ENCODE measurements at places on chromosomes 6 and 20.

DNA sequence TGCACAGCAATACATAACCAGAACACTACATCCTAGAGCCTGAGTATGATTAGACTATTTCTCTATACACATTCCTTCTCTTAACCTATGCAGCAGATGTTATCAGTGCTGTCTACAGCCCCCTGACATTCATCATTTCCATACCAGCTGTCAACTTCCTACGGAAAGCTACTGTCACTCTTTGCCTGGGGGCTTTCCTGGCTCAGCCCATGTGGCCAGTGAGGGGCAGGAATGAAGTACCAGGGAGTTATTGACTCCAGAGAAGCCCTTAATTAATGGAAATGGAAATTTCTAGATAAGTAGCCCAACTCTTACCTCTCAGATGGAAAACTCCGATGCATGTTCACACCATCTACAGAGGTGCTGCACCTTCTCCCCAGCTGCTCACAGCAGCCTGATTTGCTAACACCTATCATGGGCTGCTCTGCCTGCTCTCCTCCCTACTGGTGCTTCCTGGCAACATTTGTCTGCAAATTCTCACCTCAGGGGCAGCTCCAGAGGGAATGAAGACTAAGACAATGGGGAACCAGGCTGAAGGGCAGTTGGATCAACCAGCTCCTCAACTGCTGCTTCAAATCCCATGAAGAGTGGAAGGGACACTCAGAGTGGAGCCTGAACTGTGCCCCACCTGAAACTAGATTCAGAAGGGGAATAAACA lies 59.6 kb downstream of the LINC00237 start:
- DNase-seq: no peak

- DNase-seq: peak; percentile 56
Measured at GRCh38 chr20:41232973-41233926, 84.3 kb downstream of the ZHX3 start.

GRCh38 chr6:132872923-132873322 lies 58.6 kb downstream of the RPS12 start:
- no peak for DNase-seq

- DNase-seq: no peak
Measured at GRCh38 chr6:22647719-22648118, 78.4 kb downstream of the HDGFL1 start.

GRCh38 chr6:56314683-56315523 lies 67.5 kb upstream of the COL21A1 start:
- peak; percentile 31 for DNase-seq

DNA sequence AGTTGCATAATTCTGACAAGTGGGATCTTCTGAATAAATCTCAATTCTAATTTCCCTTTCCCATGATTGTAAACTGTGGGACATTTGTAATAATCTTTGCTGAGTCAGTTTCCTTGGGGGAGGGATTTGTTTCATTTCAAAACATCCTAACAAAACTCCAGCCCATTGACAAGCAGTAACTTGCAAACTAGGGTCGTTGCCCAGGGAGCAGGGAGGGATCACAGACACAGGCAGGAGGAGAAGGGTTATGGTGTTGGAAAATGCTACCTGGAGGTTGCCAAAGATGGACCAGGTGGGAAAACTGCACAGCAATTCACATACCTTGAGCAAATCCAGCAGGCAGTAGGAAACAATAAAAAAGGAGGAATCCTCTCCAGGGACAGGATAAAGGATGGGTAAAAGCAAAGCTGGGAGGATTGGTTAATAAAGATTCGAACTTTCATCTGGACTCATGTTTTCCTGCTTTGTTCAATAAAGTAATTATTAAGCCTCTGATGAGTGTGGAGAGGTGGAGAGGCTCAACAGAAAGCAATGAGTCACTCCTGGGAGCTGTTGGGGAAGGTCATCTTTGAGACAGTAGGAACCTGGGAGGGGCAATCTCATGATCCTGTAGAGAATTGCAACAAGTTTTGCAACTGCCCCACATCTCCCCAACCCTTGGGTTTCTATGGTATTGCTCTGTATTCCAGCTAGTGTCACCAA lies 87.3 kb upstream of the AKIRIN2 start:
- DNase-seq: peak; percentile 86

GRCh38 chr20:54255157-54255556 lies 47.3 kb downstream of the PFDN4 start:
- DNase-seq: no peak

DNA sequence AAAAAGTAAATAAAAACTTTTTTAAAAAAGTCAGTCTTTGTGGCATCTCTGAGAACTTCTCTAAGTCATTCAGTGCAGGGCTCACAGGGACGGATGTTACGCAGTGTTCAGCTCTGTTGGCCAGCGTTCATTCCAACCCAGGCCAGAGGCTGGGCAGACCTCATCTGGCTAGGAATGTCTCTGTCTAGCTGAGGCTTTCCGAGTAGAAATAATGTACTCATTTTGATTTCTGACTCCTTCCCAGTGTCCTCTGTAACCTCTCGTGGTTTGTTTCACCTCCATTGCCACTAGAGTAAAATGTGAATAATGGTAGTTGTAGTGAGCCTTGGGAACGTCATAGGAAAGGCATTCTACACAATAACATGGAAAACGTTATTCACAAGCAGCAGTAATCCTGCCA lies 135.1 kb downstream of the TMEM242 start:
- DNase-seq: no peak

- no peak for DNase-seq
Measured at GRCh38 chr20:11091511-11091910, 417.7 kb upstream of the JAG1 start.

- no peak for DNase-seq
Measured at GRCh38 chr6:144944106-144944505, 659.0 kb downstream of the UTRN start.

GRCh38 chr6:106974336-106974998 lies at the start of gene CD24:
CD24 (minus strand) TSS chr6:106974729; CDS start chr6:106974646, 83 bp downstream.
- peak; percentile 4 for DNase-seq

DNA sequence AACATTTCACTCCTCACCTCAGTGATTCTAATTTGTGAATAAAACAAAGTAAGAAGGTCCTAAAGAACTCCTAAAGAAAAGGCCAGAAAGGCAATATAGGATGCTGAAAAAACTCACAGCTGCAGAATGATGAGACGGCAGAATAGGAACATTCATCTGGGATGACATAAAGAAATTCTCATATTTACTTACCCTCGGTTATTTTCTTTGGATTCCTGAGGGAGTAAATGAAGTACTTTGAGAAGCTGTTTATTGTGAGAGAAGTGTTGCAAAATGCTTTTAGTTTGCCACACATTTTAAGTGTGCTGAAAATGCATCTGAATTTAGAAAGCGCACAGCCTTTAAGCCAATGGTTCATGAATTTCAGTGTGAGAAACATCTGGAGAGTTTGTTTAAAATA lies 35.7 kb upstream of the RBL1 start:
- DNase-seq: no peak

- no peak for DNase-seq
Measured at GRCh38 chr6:90412538-90413369, 116.1 kb upstream of the BACH2 start.

DNA sequence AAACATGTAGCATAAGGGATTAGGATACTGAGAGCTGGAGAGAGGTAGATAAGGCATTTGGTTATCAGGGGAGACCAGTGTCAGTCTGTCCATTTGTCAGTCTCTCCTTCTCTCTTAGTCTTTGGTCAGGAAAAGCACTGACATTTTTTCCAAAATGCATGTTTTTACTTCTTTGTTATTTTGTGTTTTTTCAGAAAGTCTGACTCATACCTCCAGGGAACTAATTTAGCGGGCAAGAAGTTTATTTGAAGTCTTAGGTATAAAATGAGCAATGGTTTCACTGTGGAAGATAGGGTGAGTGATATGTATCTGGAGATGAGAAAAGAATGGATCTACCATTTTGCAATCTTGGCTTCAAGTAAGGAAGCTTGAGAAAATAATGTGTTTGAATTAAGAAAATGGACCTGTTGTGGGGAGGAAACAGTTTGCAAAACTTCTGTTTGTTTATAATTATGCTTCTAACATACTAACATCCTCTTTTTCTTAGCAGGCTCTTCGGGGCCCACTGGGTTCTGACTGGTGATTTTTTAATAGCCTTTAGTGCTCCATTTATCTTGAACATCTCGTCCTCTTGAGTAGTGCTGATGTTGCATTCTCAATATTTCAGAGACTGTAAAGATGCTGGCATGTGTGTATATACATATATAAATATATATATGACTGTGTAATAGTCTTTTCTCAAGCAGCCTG lies 66.9 kb upstream of the FABP7 start:
- DNase-seq: peak; percentile 48

- no peak for DNase-seq
Measured at GRCh38 chr6:157328108-157328692, 4.9 kb upstream of the TMEM242 start.

DNA sequence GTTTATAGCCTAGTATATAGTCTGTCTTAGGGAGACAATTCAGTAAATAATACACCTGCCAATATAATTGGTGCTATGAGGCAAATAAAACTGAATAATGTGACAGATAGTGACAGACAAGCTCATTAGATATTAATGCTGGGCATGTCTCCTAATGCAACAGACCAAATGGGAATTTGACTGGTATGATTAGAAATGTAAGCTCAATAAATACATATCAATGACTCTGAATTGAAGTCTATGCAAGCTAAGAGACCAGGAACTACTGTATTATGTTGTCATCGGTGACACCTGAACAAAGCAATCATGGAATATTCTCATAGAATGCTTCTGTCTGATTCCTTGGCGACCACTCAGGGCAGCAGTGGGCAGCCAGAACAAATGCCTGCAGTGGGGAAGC lies 2.5 kb upstream of the SNX3 start:
- DNase-seq: no peak

- no peak for DNase-seq
Measured at GRCh38 chr20:44186674-44187053, 324 bp downstream of the JPH2 start.

DNA sequence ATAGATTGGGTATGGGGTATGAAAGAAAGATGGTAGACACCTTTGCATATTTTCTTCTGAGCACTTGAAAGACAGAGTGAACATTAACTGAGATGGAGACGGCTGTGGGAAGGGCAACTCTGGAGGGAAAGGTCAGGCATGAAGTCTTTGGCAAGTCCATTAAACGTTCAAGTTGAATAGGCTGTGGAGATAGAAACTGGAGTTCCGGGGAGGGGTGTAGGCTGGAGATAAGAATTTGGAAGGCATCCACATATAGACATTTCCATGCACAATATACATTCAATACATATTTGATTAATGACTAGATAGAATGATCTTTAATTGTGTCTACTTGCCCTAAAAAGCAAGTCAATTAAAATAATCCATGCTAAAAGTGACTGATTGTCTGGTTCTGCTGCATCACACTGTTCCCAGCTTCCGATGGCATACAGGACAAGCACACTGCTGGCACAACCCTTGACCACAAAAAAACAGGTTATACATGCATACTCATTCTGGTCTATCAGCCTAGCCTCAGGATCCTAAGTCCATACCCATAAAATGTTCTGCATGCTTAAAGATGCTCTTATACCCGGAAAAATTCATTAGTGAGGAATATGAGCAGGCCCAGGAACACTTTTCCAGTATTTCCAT lies 1.9 kb upstream of the MYLK4 start:
- no peak for DNase-seq

DNA sequence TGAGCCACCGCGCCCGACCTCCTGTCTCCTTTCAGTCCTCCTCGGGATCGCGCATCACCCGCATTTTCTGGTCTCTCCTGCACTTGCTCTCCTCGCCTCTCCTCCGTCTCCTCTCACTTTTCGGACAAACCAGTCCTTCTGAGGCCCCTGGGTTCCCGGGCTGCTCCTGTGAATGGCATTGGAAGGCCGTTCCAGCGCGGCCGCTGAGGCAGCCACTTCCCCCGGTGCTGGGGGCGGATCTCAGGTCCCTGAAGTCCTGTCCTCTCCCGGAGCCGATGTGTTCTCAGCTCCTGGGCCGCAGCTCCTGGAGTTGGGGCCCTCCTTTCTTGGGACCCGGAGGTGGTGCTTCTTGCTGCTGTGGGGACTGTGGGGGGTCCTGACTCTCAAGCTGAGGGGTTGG lies 803 bp downstream of the MICB start:
- DNase-seq: peak; percentile 18

DNA sequence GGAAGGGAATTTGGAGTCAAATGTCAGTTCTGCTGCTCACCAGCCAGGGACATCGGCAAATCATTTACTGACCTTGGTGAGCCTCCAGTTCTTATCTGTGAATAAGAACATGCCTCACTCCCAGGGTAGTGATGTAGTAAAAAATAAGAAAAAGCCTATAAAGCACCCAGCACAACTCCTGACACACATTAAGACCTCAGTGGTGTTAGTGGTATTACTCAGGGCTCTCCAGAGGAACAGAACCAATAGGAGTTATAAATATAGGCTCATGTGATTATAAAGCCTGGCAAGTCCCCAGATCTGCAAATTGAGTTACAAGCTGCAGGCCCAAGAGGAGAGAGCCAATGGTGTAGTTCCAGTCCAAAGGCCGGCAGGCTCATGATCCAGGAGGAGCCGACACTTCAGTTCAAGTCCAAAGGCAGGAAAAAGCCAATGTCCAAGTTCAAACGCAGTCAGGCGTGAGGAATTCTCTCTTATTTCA lies 71.3 kb upstream of the EYA2 start:
- DNase-seq: no peak

DNA sequence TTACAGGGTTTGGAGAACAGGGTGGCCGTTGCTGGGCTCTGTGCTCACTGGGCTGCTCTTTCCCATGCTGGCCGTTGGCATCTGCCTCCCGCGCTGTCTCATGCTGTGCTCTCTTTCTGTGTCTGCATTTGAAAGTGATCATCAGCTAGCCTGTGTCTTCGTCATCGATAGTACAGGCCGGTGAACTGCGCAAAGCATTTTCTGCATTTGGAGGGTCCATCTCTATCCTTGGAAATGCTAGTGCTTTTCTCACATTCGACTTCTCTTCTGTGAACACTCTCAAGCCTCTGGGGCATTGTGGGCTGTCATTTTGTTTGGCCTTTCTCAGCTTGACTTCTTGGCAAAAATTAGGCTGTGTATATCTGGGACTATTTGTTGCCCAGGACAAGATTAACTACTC lies 6.8 kb upstream of the SNHG17 start:
- no peak for DNase-seq

- no peak for DNase-seq
Measured at GRCh38 chr6:19697744-19698290, 139.4 kb upstream of the ID4 start.

DNA sequence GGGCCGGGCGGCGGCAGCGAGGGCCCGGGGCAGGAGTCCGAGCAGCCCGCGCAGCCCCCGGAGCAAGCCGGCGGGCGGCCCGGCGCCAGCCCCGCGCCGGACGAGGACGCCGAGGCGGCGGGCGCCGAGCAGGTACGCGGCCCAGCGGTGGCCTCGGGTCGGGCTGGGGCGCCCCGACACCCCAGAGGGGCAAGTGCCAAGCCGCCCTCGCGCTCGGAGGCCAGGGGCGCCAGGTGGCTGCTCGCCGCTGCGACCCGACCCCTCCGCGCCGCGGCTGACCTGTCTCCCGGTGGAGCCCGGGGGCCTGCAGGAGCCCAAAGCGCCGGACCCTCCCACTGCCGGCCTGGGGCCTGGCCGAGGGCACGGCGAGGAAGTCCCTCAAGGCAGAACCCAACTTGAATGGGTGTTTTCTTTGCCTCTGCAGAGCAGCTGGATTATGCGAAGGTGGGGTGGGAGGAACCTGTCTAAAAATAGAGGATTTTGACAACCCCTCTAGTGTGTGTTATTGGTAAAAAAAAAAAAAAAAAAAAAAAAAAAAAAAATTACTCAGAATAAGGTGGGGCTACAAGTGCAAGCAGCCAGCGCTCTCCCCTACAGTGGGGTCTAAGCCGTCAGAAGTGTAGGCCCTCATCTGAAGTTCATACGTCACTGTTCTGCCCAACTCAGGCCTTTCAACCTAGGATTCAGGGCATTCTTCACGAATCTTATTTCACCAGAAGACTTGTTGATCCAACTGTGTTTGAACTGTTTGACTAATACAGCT lies 609 bp downstream of the OGFRL1 start:
- peak; percentile 39 for DNase-seq

- DNase-seq: no peak
Measured at GRCh38 chr6:11008821-11009220, 35.3 kb downstream of the ELOVL2 start.
